ENCODE measurements at places on chromosomes 7 and 10.
A peak's percentile ranks its signal among the peaks of the same experiment; 100 is the strongest.

DNA sequence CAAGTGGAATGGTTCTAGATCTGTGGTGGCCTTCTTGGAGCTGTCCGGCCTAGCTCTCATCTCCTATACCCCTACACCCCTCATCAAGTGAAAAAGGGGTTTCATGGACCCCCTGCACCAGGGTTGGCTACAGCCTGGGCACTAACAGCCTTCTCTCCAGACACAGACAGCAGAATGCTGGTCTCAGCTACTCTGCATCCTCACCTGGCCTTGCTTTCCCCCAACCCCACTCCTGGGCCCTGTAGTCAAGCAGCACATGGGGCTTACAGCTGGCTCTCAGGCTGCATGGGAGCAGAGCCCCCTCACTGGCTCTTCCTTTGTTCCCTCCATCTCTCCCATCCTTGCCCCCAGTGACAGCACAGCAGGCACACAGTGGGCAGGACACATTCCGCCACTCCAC is 20.8 kb upstream of the TMEM273 start:
- no peak for DNase-seq

DNA sequence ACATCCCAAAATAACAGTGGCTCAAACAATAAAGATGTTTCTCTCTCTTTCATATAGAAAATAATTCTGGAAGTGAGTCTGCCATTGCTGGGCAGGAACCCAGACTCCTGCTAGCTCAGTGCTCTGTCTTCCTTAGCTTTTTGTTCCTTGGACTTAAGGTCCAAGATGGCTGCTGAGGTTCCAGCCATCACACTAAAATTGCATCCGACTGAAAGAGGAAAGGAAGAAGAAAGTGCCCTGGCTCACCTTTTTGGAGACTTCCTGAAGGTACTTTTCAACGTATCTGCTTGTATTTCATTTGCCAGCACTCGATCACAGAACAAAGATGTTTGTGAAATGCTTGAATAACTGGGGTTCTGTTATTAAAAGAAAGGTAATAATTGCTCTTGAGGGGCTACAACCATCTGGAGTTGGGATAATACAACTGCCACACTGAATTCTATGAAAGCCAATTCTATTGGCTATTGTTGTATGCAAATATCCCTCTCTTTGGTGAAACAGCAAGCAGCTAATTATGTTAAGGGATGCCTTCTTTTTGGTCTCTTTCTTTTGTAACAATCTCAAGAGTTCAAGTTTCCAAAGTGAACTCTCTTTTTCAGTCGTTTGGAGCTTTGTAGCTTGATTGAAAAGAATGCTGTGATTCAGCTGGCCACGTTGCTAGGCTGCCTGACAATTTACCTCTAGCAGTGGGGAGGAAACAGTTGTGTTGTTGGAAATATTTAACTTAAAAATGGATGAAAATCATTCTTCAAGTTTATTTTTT is 83.9 kb downstream of the BAMBI start:
- no peak for DNase-seq

- no peak for DNase-seq
Measured at GRCh38 chr7:45104844-45105587, 6.5 kb downstream of the TBRG4 start.

GRCh38 chr10:90007226-90007625 is 305.8 kb downstream of the KIF20B start:
- peak; percentile 0 for DNase-seq

DNA sequence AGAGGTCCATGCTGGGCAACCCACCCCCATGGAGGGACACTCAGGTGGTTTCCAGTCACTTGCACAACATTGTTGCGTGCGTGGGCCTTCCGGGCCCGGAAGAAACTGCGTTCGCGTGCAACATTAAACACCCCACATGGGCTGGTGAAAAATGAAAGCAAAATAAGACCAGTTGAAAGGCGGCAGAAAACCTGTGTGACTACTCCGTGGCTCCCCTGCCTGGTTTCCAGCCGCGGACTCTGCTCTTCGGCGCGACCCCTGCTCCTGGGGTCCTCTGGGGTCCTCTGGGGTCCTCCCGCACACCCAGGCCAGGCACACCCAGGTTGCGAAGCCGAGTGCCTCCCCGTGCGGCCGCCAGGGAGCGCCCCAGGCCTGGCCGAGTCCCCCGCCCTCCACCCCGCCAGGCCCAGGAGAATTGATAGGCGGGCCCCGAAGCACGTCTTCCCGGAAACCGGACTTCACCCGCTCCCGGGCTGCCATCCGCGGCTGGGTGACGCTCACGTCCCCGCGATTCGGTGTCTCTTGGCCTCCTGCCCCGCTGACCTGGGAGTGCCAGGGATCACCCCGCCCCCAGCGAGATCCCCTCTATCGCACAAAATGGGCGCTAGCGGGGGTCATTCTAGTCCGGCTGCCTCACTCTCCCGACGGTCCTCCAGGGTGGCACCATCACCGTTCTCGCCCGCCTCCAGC is 1.9 kb upstream of the SH2D4B start:
- peak; percentile 40 for DNase-seq

GRCh38 chr10:73759512-73760115 is 15.4 kb downstream of the SEC24C start:
- DNase-seq = no peak

DNA sequence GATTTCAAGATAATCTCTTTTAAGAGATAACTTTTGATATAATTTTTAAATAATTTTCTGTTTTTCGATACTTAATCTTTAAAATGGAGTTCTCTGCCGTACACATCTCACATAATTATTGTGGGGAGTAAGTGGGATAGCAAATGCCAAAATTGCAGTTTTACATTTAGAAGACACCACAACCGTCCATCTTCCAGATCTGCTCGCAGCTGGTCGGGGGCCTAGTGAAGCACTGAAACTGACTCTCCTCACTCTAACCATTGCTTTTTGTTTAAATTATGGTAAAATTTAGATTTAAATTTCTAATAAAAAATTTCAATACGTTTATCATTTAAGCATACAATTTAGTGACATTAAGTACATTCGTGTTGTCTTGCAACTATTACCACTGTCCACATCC is 94.2 kb downstream of the PRR15 start:
- DNase-seq = no peak

GRCh38 chr10:100024748-100025147 is 15.0 kb upstream of the DNMBP start:
- no peak for DNase-seq

- DNase-seq = no peak
Measured at GRCh38 chr7:154200241-154200640, 148.0 kb downstream of the DPP6 start.

GRCh38 chr10:76456197-76456596 is 1024.8 kb downstream of the LRMDA start:
- DNase-seq = peak; percentile 24

DNA sequence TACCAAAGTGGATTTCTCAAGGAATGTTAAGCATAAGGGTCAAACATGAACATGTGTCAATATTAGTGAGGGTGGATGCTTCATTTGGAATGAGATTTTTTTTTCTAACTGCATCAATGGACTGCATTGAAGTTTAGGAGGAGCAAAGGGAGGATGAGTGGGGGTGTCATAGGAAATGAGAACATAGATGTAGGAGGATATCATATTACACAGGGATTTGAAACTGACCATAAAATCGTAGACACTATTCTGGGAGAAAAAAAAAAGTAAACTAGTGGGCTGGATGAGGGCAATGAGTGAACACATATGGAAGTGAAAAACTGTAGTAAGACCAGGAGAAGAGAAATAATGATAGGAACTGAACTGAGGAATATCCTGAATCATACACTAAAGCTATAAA is 109.4 kb downstream of the SEMA3A start:
- DNase-seq = peak; percentile 54

DNA sequence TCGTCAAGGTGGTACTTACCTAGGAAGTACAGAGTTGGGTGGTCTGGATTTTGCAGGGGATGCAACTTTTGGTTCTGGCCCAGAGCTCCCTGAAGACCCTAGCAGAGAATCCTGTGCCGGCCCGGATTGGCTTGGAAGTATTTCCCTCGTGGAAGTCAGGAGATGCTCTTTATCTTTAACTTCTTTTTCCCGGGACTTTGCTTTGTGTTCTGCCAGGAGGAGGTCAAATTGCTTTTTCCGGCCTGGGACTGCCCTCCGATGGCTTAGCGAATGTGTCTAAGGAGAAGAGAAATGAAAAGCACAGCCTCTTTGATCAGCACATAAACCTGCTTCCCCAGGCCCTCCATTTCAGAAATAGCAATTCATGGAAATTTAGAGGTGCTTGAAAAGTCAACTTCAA is 57.0 kb upstream of the EFCAB10 start:
- no peak for DNase-seq

- DNase-seq = peak; percentile 50
Measured at GRCh38 chr10:63593576-63593975, 72.4 kb downstream of the REEP3 start.

GRCh38 chr10:49255883-49256282 is 43.1 kb upstream of the C10orf71 start:
- DNase-seq = no peak

DNA sequence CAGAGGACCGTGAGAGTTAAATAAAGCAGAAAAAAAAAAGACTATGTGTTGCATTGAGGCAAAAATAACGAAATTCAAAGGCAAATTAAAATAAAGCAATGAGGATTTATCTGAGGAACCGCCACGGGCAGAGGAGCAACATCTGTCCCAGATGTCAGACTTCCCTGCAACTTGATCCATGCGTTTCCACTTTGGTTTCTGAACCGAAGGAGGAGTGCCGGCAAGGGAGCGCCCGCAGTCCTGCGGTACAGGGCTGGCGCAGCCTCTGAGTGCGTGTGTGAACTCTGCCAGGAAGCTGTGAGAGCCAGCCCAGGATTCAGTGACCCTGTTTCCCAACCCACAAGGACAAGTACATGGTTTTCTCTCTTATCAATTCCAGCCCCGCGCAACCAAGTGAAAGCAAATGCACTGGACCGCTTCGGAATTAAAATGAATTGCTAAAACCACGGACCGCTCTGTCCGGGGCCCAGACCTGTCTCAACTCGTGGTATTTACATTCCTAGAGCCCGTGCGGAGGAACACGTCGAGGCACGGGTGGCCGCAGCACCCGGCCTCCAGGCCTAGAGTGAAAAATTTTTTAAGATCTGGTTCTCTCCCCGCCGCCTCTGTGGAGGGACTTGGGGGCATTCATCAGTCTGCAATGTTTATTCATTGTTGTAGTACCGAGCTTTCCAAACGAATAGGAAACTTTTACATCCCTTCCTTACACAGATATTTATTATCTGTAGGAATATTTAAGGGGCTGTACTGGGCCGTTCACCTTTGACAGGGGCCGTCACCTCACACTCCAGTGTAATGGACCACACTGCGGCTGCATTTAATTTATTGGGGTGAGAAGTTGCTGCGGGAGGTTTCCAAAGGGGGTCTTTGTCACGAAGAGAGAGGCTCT is 291.5 kb upstream of the NFE2L3 start:
- DNase-seq = no peak

Measured in GM23248 (cell line).